Activated naive CD4-positive, alpha-beta T cell (primary cell): ENCODE measurements at places on chromosomes 5 and 9.

GRCh38 chr9:91424403-91425176, 958 bp upstream of the NFIL3 start:
- DNase-seq, result peak; percentile 32

DNA sequence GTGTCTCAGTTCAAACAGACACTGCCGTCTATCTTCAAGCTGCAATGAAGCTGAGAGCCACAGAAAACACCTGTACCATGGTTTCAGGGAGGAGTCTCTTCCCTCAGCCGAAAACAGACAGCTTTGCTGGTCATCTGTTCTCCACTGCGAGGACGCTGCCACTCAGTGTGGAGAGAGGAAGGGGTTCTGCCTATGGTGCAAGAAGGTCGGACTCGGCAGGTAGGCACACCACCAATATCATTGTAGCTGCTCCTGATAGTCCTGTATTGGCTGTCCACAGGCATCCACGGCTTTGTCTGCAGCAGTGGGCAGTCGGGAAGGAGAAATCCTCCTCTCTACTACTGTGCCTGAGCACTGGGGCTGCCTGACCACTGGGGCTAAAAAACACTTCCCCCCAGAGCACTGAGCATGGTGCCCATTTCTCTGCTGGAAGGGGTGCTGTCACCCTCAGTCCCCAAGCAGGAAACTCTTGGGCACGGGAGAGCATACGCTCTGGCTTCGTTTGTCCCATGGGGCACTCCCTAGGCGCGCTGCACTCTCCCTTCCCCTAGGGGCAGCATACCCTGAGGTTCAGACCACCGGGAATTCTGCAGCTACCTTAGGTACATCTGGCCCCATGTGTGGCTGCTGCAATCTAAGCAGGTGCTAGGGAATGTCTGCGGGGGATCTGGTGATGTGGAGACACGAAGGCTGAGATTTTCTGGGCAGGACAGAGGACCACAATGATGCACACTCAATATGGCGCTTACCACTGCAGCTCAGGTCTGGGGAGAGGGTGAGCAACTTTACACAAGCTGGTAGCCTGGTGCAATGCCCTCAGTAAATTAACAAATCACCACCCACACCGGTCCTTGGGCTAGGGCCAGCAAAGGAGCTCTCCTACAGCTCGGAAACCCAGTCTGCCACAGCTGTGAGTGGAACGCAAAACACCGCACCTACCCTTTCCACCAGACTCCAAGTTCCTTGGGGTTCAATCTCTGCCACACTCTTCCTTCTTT, 880.9 kb upstream of the SEMA6A start:
- no peak for DNase-seq

GRCh38 chr9:120877276-120878034, 467 bp upstream of the PHF19 start:
- DNase-seq, result peak; percentile 39

DNA sequence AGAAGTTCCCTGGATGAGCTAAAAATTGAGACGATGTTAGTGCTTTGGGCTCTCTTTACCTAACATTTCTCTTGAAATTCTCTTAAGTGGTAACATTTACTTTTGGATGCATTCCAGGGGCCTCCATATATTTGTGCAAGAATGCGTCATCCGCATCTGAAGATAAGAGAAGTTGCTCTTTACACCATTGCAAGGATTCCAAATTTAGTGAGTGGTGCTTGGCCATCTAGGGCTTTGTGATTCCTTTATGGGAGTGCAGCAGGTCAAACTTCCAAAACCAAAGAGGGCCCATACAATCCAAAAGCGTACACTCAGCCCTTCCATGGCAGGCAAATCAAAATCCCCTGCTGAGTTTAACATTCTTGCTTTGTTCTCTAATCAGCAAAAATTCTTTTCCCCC, 102.0 kb upstream of the DMAC1 start:
- DNase-seq, result no peak

- DNase-seq, result no peak
Measured at GRCh38 chr9:134379831-134380365, 53.6 kb downstream of the RXRA start.

GRCh38 chr9:121067640-121068039, 7.1 kb upstream of the CNTRL start:
- no peak for DNase-seq

DNA sequence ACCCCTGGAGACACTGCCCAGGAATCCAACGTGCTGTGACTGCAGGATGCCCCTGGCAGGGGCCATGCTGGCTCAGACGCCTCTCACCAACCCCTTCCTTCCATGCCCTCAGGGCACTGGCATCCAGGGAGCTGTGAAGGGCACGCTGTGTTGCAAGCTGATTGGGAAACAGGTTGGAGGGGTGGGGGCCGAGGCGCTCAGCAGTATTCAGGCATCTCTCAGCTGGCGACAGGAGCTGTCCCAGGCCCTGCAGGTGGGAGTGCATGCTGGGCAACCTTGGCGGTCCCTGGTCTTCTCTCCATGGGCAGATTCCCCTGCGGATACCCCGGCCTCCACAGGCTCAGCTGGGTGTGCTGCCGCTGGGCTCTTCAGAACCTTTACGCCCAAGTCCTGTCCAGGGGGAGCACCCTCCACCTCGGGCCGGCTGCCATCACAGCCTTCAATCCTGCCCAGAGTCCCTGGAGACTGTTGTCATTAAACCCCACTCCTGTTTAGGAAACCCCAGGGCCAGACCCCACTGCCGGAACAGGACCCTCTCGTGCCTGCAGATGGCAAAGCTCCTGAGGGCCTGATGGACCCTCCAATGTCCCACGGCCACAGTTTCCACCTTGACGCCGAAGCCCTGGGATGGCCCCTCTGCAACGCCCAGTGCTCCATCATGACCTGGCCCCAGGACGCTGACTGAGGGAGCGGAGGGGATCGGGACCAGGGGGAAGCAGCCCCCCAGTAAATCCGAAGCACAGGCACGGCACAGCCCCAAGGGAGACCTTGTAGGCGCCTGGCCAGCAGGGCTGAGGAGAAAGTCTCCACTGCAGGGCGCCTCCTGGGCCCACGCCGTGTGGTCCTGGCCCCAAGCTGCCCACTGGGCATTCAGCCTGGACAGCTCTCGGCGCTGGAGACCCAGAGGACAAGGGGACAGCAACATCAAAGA, 9.3 kb downstream of the TPPP start:
- no peak for DNase-seq

DNA sequence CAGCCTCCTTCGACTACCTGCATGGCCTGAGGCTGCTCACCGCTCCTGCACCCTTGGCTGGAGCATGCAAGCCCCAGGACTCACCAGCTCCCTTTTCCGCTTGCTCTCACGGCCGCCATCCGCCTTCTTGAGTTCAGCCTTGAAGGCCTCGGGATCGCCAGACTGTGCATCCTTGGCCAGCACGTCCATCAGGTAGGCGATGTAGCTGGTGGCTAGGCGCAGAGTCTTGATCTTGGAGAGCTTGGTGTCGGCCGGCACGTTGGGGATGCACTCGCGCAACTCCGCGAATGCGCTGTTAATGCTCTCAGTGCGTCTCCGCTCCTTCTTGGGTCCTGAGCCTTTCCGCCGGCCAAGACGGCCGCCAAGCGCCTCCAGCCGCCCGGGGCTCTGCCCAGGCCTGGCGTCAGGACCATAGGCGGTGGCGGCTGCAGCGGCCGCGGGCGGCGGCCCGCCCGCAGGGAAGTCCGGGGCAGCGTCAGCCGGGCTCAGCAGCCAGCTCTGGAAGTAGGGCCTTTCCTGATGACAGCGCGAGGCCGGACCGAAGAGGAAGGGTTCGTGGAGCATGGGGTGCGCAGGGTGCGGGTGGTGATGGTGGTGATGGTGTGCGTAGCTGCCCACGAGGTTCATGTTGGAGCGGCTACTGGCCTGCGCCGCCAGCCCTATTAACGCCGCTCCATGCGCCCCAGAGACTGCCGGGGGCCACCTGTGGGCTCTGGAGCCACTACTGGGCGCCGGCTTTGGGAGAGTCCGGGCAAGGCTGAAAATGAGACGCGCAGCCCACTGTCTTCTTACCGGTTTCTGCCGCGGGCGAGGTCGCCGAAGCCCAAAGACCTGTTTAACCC, 424 bp downstream of the HAND1 start:
- no peak for DNase-seq

DNA sequence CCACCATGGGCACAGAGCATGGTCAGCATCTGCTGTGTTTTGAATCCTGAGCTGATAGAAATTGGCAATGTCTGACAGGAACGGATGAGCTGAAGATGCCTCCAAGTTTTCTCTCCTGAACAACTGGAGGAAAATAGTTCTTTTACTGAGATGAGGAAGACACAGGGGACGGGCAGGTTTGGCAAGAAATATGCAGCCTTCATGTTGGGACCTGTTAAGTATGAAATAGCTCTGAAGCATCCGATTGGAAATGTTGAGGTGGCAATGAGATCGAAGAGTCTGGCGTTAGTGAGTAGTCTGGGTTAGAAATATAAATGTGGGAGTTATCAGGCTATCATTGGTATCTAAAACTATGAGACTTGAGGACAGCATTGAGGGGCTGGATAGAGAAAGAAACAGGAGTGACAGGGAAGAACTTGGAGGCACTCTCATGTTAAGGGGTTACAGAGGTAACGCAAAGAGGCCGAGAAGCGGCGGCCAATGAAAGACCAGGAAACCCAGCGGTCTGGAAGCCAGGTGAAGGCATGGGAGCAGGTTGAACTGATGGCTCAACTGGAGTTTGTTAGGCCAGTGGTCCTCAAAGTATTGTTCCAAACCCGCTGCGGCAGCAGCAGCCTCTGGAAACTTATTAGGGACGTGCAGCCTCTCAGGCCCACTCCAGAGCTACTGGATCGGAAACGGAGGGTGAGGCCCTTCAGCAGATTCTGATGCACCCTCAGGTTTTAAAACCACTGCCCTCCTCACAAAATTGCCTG, 1.0 kb upstream of the MAMDC2 start:
- no peak for DNase-seq

DNA sequence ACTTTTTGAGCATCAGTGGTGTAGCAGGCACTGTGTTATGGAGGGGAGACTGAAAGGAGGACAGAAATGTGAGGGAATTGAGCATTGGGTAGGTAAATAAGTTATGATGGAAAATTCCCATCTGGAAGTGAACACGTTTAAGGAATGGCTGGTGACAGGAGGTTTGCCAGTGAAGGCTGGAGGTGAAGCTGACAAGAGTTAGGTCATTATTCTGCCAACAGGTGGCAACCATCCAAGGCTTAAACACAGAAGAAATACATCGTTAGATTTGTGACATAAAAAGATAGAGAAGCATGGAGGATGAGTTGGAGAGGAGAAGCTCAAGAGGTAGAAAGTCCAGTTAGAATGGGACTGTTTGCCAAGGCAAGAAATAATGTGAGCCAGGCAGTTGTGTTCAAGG, 455.3 kb upstream of the SGCD start:
- DNase-seq, result no peak

DNA sequence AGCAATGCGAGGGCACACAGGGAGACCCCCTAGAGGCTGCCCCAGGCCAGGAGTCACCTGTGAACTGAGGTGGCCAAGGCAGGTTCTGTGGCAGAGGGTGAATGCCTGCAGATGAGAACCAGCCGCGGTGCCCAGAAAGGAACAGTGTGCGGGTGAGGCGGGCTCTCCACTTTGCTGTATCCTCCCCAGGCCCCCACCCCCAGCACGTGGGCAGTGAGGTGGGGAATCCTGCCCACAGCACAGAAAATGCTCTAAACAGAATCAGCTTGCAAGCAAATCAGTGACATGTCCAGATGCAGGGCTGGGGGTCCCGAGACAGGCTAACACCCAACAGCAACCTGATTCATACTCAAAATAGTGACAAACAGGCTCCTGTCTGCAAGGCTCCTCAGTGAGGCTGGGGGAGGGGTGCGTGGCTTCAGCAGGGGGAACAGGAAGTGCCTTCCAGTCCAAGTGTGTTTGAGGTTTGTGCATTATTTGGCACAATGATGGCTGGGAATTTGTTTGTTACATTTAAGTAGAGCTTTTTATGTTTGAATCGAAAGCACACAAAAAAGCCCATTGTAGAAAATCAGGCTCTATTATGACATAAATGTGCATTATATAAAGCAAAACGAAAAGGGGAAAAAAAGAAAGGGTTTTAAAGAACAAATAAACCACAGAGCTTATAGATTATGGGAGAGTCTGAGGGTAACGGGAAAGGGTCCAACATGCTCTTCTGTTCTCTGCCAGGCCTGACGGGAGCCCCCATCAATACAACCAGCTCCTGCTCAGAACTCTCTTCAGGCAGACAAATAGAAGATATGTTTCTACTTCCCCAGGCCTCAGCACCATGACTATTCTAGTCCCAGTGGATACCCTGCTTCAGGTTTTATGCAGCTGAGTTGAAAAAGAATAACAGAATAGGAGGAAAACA, 201.3 kb downstream of the HSD17B3 start:
- DNase-seq, result no peak

- DNase-seq, result no peak
Measured at GRCh38 chr9:126307322-126308061, 19.1 kb upstream of the MVB12B start.

DNA sequence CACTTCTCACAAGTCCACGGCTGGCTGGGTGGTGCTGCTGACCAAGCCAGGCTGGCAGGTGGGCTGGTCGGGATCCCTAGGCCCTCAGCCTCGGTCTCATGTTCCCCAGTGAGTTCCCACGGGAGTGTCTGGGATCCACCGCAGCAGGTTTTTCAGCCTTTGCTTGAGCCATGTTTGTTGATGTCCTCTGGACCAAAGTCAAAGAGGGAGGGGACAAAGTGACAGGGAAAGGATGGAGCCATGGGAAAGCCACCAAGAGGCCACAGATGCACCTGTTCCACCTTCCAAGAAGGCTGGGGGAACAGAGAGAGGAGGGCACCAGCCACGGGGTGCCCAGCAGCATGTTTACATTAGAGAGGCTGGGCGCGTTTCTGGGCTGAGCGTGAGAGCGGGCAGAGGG, 2.8 kb upstream of the UBAC1 start:
- no peak for DNase-seq

- no peak for DNase-seq
Measured at GRCh38 chr9:13500034-13500433, 220.5 kb upstream of the MPDZ start.

- DNase-seq, result no peak
Measured at GRCh38 chr9:19828576-19829109, 39.8 kb upstream of the SLC24A2 start.

- no peak for DNase-seq
Measured at GRCh38 chr5:165894916-165895315, 2389.5 kb downstream of the MAT2B start.

DNA sequence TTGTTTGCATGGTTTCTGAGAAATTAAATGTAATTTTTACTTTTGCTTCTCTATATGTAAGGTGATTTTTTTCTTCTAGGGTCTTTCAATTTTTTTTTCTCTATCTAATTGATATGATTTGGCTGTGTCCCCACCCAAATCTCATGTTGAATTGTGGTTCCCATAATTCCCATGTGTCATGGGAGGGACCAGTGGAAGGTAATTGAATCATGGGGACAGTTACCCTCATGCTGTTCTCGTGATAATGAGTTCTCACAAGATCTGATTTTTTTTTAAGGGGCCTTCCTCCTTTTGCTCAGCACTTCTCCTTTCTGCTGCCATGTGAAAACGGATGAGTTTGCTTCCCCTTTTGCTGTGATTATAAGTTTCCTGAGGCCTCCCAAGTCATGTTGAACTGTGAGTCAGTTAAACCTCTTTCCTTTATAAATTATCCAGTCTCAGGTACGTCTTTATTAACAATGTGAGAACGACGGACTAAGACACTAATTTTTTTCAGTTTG, 150.8 kb downstream of the MTRR start:
- no peak for DNase-seq

- DNase-seq, result no peak
Measured at GRCh38 chr9:133587466-133587865, 21.7 kb downstream of the FAM163B start.

- no peak for DNase-seq
Measured at GRCh38 chr5:172482156-172483020, 28.1 kb upstream of the SH3PXD2B start.
